ENCODE measurements at places on chromosomes 6 and 20.

DNA sequence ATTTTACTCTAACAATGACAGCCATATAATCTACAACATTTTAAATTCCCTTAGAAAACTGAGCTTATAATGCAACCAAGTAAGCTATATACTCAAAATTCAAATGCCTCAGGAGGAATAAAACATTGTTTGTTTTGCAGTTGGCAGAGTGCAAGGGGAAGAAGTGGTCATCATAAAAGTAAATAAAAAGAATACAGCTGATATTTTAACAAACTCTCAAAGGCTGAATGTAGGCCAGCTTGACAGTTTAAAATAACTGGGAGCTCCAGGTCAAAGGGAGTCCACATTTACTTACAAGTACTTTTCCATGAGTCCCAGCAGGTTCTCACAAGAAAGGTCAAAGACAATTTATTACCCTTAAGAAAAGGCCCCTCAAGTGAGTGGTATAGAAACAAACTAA lies 589.8 kb downstream of the BCKDHB start:
- no peak for DNase-seq

- DNase-seq: no peak
These were observed 18.5 kb upstream of the FAM184A start for GRCh38 chr6:119096721-119097565.

DNA sequence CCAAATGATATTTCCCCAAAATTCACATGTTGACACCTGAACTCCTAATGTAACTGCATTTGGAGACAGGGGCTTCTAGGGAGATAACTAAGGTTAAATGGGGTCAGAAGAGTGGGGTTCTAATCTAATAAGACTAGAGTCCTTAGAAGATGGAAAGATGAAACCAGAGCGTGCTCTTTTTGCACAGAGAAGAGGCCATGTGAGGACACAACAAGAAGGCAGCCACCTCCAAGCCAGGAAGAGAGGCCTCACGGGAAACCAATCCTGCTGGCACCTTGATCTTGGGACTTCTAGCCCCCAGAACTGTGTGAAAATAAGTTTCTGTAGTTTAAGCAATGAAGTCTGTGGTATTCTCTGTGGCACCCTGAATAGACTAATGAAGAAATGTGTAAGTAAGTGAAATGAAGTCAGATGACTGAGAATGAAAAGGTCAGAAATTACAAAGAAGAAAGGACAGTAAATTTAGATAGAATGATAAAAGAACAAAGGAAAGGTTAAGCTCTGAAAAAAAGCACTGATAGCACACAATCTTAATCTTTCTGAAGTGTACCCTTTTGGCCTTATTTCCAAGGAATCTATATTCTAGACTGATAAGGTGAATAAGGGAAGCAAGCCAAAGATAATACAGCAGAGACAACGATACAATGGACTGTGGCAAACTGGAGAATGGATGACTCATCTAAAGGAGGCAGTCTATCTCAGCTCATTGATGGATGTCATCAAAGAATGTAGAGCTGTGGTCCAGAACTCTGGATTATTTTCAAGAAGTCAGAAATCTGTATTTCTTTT lies 110.4 kb downstream of the MYB start:
- DNase-seq: no peak

DNA sequence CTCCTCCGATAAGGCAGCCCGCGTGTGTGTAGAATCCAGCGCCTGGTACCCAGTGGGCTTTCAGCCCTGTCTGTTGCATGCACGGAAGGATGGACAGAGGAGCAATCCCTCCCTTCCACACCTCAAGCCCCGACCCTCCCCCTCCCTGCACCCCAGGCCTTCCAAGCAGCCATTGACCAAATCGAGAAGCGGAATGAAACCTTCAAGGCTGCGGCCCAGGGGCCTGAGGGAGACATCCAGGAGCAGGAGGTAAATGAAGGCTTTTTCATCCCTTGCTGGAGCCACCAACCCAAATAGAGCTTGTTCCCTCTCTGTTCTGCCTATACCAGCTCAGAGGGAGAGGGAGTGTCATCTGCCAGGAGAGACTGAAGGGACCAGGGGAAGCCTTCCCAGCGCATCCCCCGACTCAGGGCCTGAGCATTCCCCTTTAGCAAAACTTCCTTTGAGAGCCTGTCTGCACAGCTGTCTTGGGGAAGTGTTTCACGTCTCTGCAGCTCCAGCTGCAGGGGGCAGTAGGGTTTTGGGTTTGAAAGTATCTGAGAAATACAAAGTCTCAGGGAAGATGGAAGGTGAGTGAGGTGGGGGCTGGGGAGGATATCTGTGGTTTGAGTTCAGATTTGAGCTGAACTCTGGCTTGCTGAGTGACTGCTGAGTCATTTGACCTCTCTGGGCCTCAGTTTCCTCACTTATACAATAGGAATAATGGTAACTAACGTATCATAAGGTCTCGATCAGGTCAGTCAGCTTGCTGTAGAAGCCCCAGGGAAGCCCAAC lies 16.1 kb downstream of the FGD2 start:
- no peak for DNase-seq

GRCh38 chr6:150934380-150934779 lies 68.9 kb downstream of the MTHFD1L start:
- DNase-seq: no peak

DNA sequence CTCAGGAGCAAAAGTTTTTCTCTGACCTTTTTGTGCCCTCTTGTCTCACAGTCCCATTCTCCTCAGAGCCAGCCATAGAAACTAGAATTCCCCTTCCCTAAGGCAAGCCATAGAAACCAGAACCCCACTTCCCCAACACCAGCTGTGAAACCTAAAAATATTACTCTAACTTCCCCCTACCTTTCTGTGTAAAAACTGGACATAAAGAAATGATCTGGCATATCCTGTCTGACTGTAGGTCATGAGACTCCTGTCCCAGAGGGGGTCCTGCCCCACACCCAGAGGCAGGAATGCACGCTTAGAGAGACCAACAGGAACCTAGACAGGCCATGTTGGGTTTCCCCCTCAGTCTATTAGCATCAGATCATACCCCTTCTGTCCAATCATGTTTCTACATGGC lies 140.6 kb upstream of the SLC22A16 start:
- DNase-seq: peak; percentile 26

GRCh38 chr6:170188571-170189001 lies 102.3 kb downstream of the DLL1 start:
- DNase-seq: no peak

DNA sequence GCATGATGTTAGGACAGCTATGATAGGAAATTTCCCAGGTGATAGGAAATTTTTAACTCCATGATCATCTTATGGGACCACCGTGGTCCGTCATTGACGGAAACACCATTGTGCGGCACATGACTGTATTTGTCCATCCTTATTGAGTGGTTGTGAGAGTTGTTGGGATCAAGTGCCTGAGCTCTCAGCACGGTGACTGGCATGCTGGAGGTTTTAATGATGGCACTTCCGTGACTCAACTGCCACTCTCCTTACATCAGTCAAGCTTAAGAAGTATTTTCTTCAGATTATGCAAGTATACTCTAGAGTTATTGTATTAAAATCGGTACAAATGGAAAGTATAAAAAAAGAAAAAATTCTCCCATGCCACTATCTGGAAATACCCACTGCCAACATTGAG lies 20.7 kb downstream of the PBOV1 start:
- no peak for DNase-seq

DNA sequence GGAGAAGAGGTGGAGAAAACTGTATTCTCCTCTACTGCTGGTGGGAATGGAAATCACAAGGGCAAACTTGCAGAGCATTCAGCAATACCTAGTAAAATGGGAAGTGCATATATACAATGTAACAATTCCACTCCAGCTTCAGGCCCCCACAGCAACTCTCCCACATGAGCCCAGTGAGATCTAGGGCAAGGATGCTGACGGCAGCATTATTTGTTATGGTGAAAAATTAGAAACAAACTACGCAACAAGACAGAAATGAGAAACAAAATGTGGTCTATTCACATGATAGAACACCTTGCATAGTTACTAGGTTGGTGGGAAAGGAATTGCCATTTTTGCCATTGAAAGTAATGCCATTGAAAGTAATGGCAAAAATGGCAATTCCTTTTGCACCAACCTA lies 98.9 kb upstream of the SRSF6 start:
- DNase-seq: no peak

GRCh38 chr20:10927011-10927583 lies 253.3 kb upstream of the JAG1 start:
- DNase-seq: no peak

- no peak for DNase-seq
These were observed 133.7 kb downstream of the LCA5 start for GRCh38 chr6:79403563-79403962.

DNA sequence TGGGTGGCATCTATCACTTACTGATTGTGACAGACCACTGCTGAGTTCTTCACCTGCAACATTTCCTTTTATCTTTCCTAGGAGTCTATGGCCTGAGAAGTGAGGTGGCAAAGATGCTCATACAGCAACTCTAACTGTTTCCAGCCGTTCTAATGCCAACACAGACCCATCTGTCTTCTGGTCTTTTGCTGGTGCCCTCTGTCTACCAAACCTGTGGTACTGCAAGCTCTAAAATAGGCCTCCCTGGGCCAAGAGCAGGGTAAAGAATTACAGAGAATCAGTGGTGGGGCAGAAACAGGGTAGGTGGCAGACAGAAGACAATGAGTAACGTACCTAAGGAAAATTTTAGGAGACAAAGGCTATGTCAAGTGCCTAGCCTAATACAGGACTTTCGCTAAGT lies 611.0 kb upstream of the FLRT3 start:
- DNase-seq: no peak

DNA sequence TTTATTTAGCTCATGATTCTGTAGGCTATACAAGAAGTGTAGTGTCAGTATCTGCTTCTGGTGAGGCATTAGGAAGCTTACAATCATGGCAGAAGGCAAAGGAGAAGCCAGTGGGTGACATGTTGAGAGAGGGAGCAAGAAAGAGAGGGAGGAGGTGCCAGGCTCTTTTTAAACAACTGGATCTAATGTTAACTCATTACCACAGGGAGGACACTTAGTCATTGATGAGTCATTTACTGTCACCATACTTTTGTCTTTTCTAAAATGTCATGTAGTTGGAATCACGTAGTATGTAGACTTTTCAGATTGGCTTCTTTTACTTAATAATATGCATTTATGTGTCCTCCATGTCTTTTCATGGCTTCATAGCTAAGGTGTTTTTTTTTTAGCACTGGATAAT lies 58.1 kb downstream of the NUS1 start:
- no peak for DNase-seq

GRCh38 chr6:158086504-158087223 lies 81.4 kb downstream of the SERAC1 start:
- peak; percentile 48 for DNase-seq

GRCh38 chr6:36627801-36628246 lies 33.7 kb downstream of the SRSF3 start:
- DNase-seq: no peak

GRCh38 chr6:1940381-1940780 lies 305.0 kb downstream of the GMDS start:
- peak; percentile 47 for DNase-seq

GRCh38 chr6:118844915-118845314 lies 49.0 kb upstream of the ASF1A start:
- peak; percentile 23 for DNase-seq

DNA sequence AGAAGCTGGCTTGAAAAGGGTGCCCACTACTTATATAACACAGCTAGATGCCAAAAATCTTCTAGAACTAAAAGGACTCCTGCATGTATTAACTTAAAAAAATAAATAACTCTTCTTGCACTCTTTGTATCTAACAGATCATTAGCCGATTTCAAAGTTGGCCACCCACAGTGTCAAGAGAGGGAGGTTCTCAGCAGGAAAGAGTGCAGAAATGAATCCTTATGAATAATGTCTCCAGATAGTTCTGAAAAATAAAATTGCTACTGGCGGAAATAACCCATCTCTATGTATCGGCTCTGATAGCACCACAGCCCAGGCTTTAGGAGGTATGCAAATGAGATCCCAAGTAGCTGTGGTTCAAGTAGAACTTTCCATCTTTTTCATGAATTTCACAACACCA lies 232.7 kb downstream of the PHF3 start:
- no peak for DNase-seq
